ENCODE measurements at places on chromosomes 1 and 21.

- DNase-seq, result no peak
Measured at GRCh38 chr1:203526130-203526529, 32.2 kb downstream of the OPTC start.

GRCh38 chr1:115440733-115441132 lies 102.7 kb upstream of the NGF start:
- DNase-seq, result no peak

- peak; percentile 60 for DNase-seq
Measured at GRCh38 chr1:2548068-2548589, 8.0 kb upstream of the TNFRSF14 start.

GRCh38 chr1:238063454-238063853 lies 172.7 kb upstream of the ZP4 start:
- DNase-seq, result no peak

- DNase-seq, result no peak
Measured at GRCh38 chr1:236638945-236639344, 34.6 kb upstream of the HEATR1 start.

DNA sequence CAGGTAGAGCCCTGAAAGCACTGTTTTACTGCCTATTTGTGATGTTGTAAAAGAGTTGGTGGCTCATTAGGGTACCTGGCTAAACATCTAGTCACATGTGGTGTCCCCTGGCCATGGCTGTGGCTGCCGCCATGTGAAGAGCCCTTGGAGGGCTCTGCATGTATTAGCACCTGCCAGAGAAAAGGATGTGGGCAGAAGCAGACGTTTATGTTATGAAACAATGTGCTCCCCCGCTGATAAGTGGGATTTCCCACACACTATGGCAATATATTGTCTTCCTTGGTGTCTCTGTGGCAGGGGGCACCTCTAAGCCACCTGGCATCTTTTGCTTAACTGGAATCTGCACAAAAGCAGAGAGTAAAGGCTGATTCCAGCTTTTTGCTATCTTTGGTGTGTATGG lies 9.6 kb downstream of the TENT5C start:
- DNase-seq, result no peak

DNA sequence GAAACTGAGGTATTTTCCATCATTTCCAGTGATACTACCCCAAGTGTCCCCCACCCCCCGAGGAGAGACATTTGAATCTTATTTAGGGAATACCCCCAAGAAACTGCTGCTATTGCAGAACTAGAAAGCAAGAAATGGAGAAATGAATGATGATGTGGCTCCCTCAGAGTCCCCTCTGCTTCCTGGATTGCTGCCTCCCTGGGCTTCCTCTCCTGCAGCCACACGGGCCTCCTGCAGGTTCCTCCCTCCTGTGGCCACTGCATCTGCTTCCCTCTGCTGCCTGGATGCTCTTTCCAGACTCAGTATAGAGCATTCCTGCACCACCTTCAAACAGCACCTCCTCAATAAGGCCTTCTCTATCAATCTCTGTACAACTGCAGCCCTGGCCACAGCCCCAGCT lies 69.3 kb downstream of the SLC25A24 start:
- DNase-seq, result no peak

DNA sequence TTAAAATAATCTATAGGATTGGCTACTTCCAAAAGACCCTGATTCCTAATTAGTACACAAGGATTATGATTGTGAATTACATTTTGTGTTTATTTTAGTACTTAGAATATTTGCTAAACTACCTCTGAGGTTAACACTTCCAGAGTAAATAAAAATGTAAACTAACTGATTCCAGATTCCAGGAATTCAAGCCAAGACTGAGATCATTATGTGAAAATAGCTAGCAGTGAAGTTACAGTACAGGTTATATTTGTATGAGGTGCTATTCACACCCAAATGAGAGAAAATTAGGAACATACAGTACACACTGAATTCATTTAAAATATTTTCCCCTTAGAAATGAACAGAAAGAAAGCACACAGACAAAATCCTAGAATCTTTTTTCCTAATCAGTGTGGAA lies 28.8 kb downstream of the TTLL7 start:
- DNase-seq, result no peak

- DNase-seq, result no peak
Measured at GRCh38 chr21:14739590-14739989, 193.5 kb upstream of the SAMSN1 start.

DNA sequence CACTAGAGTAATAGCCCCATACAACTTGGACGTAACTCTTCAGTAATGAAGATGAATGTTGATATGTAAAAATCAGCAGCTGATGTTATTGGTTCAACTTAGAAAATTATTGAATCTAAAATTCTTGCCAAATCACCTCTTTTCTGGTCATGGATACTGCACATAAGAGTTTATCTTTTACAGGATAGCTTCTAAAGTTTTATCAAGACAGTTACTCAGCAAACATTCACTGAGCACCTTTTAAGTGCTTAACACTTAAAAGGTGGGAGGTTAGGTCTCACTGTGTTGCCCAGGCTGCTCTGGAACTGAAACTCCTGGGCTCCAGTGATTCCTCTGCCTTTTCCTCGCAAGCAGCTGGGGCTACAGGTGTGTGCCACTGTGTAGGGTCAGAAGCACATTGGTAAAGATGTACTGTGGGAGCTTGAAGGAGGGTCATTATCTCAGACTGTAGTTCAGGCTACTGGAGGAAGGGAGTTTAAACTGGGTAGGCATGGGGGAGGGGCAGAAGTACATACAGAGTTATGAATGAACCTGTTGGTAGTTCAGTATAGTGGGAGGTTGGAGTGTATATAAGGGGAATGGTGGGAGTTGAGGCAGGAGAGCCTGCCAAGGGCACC lies 2.0 kb downstream of the MPZL1 start:
- DNase-seq, result no peak

All from stimulated activated CD8-positive, alpha-beta memory T cell treated with anti-CD3 and anti-CD28 coated beads, Interleukin-4, amount 100 ng/mL, for 1 hour (primary cell).